ENCODE measurements at places on chromosomes 3 and 15.

DNA sequence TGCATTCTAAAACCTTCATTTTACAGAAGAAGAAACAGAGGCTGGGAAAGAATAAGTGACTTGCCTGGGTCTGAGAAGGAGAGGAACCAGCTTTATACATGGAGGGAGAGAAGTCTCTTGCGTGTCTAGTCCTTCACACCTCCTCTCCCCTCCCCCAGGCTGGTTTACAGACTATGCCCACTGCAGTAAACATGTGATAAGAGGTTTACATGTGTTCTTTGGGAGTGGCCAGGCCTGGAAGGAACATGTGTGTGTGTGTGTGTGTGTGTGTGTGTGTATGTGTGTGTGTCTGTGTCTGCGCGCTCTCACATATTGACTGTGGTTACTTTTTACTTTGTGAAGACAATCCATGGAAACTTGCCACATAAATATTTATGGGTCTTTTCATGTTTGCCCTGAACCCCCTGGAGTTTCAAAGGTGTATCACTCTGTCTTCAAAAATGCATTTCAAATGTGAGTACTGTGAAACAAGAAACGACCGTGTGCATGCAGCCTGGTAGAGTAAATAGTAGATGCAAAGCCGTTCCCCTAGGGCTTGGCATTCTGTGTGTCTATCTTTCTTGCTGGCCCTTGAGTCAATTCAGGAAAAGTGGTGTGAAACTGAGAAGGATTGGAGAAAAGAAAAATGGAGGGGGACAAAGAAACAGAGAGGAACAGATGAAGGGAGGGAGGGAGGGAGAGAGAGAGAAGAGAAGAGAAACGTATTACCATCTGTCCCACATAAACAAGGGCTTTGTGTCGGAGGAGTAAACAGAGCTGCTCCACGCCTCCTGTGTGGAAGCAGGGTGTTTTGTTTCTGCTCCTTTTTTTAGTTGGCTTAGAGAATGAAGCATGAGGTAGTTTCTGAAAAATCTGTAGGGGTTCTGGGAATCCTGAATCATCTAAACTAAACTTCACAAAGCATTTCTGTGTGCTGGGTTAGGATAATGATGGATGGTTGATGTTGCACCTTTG, 51.7 kb downstream of the CLDN11 start:
- DNase-seq, result no peak

DNA sequence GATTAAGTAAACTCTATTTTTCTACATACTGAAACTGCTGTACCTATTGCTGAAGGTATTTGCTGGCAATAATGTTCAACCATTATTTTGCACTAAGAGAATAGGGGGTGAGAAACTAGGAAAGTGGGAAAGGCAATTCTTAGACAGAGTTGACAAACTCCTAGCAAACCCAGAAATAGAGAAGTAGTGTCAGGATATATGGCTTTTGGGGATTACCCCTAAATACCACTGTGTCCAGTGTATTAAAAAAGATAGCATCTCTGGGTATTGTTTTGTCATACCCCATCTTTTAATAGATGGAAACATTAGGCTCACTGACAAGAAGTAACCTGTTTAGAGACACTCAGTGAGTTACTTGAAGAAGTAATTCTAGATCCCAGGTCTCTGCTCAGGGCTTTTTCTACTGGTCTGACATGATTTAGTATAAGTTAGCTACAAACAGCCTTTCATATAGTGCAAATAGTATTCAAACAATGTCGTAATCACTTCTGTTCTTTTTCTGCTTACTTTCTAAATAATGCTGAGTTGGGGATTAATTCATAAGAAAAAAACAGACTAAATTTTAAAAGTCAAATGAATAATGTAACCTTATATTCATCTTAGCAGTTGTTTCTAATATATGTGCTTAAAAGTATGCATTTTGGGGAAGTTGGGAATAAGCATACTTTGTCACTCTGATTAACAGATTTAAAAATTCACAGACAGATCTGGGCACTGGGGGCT, 107.2 kb downstream of the IL1RAP start:
- no peak for DNase-seq

- no peak for DNase-seq
These were observed 19.8 kb downstream of the LARP6 start for GRCh38 chr15:70833861-70834765.

- no peak for DNase-seq
These were observed 78.5 kb downstream of the KBTBD8 start for GRCh38 chr3:67076607-67077006.

DNA sequence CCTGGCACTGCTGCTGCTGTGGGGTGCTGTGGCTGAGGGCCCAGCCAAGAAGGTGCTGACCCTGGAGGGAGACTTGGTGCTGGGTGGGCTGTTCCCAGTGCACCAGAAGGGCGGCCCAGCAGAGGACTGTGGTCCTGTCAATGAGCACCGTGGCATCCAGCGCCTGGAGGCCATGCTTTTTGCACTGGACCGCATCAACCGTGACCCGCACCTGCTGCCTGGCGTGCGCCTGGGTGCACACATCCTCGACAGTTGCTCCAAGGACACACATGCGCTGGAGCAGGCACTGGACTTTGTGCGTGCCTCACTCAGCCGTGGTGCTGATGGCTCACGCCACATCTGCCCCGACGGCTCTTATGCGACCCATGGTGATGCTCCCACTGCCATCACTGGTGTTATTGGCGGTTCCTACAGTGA, 2.1 kb downstream of the GRM2 start:
- DNase-seq, result no peak

GRCh38 chr3:123371426-123371825, 77.5 kb downstream of the ADCY5 start:
- DNase-seq, result no peak

- no peak for DNase-seq
These were observed 1019.4 kb upstream of the ALCAM start for GRCh38 chr3:104347291-104347690.

DNA sequence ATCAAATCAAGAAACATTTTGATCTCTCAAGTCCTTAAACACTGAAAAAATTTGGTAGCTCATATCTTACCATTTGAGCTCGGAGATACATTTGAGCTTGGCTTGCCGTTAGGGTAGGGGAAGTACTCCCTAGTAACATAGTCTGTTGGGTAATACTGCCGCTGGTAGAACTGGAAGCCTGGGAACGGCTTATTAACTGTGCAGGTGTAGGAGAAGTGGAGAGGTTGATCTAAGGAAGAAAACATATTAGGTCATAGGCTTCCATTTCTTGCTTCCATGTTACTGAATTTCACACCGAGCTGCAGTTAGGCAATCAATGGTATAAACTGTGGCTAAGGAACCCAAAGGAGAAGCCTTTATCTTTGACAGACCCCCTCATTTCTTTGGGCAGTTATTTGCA, 32.5 kb downstream of the PHC3 start:
- DNase-seq, result no peak

- no peak for DNase-seq
These were observed 96.6 kb downstream of the DNAJB8 start for GRCh38 chr3:128369881-128370642.

GRCh38 chr3:14633819-14634424, 17.6 kb upstream of the CCDC174 start:
- peak; percentile 27 for DNase-seq

DNA sequence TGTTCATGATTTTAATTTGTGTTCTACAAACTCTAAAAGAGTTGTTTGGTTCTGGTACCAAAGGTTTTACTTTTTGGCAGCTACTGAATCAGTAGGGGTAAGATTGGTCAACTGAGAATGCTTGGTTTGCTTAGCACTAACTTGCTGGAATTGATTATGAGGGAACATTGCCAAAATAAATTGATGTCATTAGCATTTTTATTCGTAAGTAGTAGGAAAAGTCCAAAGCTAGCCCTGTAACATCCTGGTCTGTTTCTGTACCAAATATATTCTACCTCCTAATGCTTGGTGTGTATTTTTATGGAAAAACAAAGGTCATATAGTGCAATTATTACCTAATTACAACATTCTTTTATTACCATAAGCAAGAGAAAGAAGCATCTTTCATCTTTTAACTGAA, 35.9 kb upstream of the KPNA4 start:
- DNase-seq, result no peak

GRCh38 chr3:79976466-79976865, 208.7 kb upstream of the ROBO1 start:
- no peak for DNase-seq

DNA sequence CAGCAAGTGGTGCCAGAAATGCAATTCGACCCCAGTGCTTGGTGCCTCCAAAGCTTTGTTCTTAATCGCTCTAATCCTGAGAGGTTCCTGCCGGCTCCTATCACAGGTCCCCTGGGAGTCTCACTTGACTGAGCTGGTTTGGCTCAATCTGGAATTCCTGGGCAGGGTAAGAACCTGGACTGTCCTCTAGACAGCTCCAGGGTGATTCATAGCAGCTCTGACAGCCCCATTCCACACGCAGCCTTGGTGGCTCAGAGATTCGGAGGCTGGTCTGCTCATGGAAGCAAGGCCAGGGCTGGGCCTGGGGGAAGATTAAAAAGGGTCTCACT, 37.9 kb downstream of the MYO5C start:
- DNase-seq, result no peak

- DNase-seq, result no peak
These were observed 218.4 kb upstream of the MLF1 start for GRCh38 chr3:158352551-158352950.

GRCh38 chr3:85254738-85255137, 295.9 kb downstream of the CADM2 start:
- DNase-seq, result no peak

GRCh38 chr15:70376929-70377691, 279.4 kb upstream of the TLE3 start:
- no peak for DNase-seq

- DNase-seq, result no peak
These were observed 125.1 kb upstream of the PPP2R3A start for GRCh38 chr3:135840436-135840835.

DNA sequence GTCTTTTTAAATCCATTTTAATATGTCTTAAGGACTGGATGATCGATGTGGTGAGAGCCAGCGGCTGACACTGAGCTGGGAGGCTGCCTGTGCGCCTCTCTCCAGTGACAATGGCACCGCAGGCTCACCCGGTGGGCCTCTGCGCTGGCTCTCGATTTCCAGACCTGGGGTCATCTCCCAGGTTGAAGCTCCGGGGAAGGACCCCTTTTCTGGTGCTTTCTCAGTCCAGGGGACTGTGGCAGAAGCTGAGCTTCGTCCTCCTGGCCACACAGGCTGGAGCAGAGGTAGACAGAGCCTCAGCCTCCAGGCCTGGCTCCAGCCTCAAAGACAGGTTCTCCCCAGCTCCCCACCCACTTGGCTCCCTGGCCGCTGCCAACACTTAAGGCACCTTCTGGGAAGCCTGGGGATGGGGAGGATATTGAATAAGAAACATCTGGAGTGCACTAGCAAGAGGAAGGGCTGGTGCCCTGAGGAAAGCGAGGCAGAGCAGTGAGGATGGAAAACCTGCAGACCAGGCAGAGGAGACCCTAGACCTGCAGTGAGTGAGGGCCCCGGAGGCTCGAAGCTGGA, 154.2 kb upstream of the SMAD3 start:
- DNase-seq, result no peak

DNA sequence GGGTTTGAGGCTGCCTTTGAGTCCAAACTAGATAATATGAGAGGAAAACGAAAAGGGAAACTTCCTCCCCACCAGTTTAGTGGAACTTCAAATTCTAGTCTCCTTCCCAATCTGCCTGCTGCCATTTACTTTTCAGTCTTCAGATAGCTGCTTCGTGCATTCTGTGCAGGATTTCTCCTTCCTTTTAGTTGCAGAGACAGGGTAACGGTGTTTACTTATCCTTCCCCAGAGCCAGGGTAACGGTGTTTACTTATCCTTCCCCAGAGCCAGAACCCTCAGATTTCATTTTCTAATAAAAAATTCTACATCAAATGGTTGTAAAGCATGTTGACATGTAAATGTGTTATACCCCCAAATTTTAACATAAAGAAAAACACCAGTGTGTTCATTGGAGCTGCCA, 282.6 kb downstream of the VPS13C start:
- no peak for DNase-seq

DNA sequence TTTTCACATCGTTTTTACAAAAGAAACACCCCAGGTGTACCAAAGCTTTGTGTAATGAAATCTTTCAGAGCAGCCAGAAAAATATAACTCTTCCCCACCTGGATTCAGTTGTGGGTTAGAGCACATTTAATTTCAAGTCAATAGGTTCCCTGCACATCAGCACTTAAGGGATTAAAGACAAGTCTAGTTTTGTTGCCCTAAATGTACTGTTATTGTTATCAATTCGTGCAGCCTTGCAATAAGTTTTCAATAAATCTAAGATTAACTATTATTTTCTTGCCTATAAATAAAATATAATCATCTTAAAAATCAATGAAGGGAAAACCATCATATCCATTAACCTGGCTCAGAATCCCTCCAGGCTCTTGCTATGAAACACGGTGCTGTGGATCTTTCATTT, 172.5 kb upstream of the CDIN1 start:
- DNase-seq, result no peak

- DNase-seq, result no peak
These were observed 11.2 kb upstream of the DCAF1 start for GRCh38 chr3:51510996-51511395.

DNA sequence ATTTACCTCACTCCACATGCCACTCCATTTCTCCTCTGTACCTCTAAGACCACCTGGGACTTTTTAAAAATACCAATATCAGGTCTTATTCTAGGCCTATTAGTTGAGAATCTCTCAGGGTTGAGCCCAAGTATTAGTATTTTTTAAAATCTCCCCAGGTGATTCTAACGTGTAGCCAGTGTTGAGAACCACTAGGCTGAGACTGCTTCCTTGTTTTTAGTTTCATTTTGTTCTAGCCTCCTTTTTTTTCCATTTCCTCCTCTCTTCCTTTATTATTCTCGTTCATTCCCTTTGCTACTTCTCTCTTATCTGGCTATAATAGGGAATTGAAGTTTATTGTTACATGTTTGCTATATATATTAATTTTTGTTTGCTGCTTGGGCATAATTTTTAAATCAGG, 217.8 kb upstream of the CD96 start:
- DNase-seq, result no peak

GRCh38 chr3:197926418-197926817, 23.6 kb upstream of the RPL35A start:
- no peak for DNase-seq

DNA sequence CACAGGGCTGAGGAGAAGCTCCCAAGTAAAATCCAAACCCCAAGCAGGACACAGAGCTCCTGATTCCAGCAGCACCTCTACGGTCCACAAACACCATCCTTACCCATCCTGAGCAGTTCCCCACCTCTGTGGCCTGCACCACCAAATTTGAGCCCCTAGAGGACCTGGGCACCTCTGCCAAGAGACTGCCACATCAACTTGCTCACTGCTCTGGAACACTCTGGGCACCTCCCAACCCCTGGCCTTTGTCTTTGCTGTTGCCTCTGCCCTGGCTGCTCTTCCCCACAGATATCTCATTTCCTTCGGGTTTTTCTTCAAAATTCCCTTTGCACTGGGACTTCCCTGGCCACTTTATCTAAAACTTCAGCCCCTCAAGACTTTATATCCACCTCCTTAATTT, 5.8 kb downstream of the RLBP1 start:
- DNase-seq, result no peak

- DNase-seq, result no peak
These were observed 293.3 kb downstream of the ZIC1 start for GRCh38 chr3:147702509-147702908.

GRCh38 chr15:63366451-63366850, 15.2 kb downstream of the CA12 start:
- DNase-seq, result no peak

- no peak for DNase-seq
These were observed 212.7 kb upstream of the PPP2R3A start for GRCh38 chr3:135752851-135753250.

- DNase-seq, result no peak
These were observed 52.0 kb downstream of the LPP start for GRCh38 chr3:188205992-188206416.

GRCh38 chr3:45895686-45896468, 9.5 kb downstream of the CCR9 start:
- no peak for DNase-seq

GRCh38 chr3:51379301-51379700, 5.8 kb upstream of the MANF start:
- no peak for DNase-seq
